ENCODE measurements at places on chromosomes 4 and X. TPM values are rescaled to one million over a fixed set of nuclear protein-coding genes. Genes with fewer than 3 reads are reported as not detected.

DNA sequence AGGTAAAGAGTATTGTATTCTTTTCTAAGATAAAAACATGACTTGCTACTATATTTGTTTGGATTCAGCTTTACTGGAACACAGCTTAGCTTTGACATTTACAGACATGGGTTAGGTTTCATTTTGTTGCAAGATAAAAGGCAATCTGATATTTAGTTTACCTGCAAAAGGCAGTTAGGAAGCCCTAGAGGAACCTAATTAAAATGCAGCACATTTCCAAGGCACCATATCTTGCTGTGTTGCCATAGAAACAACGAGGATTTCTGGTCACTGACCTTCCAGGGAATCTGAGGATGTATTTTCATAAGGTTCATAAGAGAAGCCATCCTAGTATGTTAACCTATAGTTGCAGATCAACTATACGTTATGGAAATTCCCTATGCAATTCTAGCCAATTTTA lies 116.0 kb downstream of the SNCA start:
- DNase-seq, result no peak

DNA sequence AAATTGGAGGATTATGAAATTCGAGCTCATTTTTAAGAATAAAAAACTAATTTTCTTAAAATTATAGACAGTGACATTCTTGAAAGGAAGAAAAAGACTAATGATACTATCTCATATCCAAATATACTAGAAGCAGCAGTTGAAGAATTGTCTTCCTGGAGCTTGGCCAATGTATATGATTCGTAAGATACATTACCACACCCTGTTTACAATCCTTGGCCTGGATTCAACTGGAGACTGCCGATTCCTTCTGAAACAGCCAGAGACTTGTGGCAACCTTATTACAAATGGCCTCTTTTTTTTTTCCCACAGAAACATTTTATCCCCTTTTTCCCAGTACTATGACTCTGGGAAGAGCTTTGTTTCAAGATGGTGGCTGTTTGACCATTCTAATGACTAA lies 571.2 kb upstream of the FAT1 start:
- no peak for DNase-seq

BMP3 gene
- total RNA-seq, result 0.09 TPM

GRCh38 chr4:150781191-150781590 lies 199.2 kb downstream of the MAB21L2 start:
- DNase-seq, result no peak

- no peak for DNase-seq
Measured at GRCh38 chr4:173699841-173700475, 169.9 kb upstream of the HAND2 start.

DNA sequence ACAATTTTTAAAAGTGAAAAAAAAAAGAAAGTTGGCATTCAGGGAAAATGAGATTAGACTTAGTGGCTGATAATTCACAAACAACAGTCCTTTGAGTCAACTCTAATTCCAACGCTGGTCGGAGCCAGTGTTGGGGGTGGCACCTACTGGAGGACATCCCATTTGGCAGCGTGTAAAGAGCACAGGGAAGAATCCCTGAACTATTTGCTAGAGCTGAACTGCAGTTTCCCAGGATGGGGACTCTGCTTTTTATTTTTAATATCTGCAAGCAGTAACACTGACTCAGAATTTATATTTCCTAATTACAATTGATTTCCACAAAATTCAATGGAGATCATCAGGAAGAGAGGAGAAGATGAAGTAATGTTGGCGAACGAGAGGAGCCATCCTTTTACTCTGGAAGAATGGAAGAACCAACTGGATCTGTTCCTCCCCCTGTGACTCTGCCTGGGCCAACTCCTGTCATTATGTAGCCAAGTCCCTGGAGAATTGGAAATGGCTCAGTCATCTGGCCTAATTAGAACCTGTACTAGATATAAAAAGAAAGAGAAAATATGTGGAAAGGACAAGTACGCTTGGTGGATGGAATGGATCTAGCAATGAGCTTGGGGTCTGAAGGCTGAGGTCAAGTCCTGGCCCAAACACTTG lies 76.7 kb downstream of the IRF2 start:
- DNase-seq, result no peak

- DNase-seq, result no peak
Measured at GRCh38 chrX:133307637-133308498, 89.7 kb upstream of the TFDP3 start.

RPS6KA6 gene
- total RNA-seq, result 2.1 TPM

ZGRF1 gene
- total RNA-seq, result 23.5 TPM

GAGE1 gene
- total RNA-seq, result not detected

GRCh38 chrX:80246271-80246670 lies 174.0 kb upstream of the TENT5D start:
- DNase-seq, result no peak

SCRG1 gene
- total RNA-seq, result 0.05 TPM

ENAM gene
- 1.2 TPM for total RNA-seq

LRCH2 gene
- total RNA-seq, result 1.0 TPM

CXCL3 gene
- 3.2 TPM for total RNA-seq

GLRA3 gene
- total RNA-seq, result 0.05 TPM
